ELF-1 (cell line): ENCODE measurements at places on chromosomes 12 and 14.
A peak's percentile ranks its signal among the peaks of the same experiment; 100 is the strongest.

DNA sequence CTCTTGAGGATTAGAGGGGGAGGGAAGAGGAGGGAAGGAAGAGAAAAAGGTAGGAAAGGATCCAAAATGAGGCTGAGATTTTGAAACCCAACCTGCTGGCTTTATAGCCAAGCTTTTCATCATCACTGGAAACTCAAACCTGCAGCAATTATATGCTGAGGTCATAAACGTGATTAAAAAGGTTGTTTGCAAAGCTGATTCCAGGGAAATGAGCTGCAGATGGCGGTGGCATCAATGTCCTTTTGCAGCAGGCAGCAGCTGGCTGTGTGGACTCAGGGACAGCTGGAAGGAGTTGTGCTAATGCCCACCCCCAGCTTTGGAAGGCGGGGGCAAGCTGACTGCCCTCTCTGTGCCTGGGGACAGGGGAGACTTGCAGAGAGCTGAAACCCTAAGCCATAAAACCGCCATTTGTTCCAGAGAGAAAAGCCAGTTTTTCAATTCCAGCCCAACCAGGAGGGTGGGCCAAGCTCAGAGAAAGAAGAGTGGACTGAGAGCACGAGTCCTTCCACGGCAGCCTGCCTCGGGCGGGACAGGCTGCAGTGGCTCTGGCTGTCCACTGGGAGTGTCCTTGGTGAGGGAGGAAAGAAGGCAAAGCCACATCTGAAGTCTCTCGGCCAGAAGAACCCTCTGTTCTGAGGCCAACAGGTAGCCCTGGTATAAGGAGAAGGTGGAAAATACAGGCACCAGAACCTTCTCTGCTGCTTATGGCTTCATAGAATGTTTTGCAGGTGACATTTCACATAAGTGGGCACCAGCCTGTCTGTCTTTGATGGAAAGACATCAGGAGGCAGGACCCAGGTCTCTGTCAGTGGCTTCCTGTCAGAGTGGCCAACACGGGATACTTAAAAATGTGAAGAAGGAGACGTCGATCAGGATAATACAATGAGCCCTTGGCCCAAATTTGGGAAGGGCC lies 90.7 kb downstream of the SINHCAF start:
- DNase-seq = peak; percentile 87

DNA sequence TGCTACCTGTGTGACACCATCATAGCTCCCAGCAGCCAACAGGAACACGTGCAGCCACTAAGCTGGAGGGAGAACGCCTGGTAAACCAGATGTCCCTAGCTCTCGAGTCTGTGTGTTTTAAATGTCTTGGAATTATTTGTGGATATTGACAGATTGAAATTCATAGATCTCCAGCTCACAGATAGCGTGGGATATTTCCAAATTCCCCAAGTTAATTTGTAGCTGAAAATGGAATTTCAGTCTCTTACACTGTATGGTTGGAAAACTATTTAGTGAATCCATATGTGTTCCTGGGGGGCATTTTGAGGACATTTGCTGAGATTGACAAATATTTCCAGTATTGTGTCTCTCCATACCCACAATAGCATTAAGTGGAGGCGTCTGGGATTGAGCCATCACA lies 618.6 kb upstream of the TMEM132C start:
- DNase-seq = no peak

DNA sequence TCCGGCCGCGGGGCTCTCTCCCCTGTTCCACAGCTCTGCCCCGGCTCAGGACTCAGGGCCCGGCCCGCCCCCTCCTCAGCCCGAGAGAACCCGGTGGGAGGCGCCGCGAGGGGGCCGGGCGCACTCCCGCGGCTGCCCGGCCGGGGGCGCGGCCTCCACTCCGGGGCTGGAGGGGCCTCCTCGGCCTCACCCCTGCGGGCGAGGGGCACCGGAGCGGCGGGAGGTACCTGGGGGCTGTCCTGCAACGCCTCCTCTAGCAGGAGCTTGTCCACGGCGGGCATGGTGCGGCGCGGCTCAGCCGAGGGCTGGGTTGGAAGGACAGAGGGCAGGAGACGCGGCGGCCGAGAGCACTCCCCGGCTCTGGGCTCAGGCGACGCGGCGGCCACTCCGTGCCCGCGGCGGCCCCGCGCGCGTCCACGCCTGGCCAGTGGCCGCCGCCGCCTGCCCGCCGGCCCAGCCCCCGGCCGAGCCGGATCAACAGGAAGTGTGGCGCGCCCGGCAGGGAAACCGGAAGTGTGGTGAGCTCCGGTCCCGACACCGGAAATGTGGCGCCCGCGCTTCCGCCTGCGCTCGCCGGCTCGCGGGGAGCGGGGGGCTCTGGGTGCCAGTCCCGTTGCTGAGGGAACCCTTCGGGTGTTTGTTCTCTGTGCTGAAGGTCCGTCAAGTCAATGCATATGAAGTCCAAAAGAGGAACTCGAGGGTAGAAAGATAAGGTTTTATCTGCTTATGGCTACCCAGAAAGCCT lies at the start of gene APPL2:
Gene APPL2, minus strand, starts transcription at position 443 of the 745 bp plus-strand sequence. Its CDS starts 162 bp downstream, at position 281.
- peak; percentile 82 for DNase-seq

GRCh38 chr12:6382371-6382770 lies 1.6 kb upstream of the LTBR start:
- DNase-seq = peak; percentile 28

- peak; percentile 17 for DNase-seq
Measured at GRCh38 chr12:117098361-117099217, 627 bp downstream of the TESC start.

DNA sequence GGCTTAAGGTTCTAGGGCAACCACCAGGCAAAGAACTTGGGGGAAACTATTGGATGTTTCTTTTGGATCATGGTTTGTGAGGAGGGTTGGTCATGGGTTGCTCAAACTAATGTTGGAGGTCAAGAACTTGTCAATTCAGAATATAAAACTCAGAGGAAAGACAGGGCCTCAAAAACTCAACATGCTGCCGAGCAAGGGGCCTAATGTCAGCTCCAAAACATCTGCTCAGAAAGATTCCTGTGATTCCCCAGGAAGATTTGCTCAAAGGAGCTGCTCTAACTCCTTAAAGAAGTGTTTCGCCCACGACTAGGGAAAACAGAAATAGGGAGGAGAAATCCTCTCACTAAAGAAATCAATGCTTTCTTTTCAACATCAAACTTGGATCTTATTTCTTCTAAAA lies 3.7 kb upstream of the IGF1 start:
- DNase-seq = no peak

GRCh38 chr12:106645074-106645421 lies 62.2 kb downstream of the RFX4 start:
- DNase-seq = no peak

GRCh38 chr12:124759841-124760503 lies 103.7 kb downstream of the SCARB1 start:
- DNase-seq = no peak

DNA sequence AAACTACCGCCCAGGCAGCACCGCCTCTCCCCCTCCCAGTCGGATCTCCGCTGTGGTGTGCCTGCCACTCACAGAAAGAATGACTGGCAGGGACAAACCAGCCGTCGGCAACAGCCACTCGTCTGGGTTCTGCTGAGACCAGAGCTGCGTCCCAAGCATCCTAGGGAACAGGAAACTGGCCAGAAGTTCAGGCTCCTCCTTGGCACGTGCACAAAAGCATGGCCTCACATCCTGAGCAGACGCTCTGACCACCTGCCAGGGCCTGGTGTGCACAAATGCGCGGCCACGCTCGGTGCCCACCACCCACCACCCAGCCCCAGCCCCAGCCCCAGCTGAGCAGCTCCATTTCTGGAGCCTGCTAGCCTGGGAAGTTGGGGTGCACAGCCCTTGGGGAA lies 214.8 kb downstream of the DPF3 start:
- no peak for DNase-seq
